ENCODE measurements at places on chromosomes 16 and 17.

GRCh38 chr16:79082970-79083369 lies 517.6 kb downstream of the MAF start:
- DNase-seq = no peak

DNA sequence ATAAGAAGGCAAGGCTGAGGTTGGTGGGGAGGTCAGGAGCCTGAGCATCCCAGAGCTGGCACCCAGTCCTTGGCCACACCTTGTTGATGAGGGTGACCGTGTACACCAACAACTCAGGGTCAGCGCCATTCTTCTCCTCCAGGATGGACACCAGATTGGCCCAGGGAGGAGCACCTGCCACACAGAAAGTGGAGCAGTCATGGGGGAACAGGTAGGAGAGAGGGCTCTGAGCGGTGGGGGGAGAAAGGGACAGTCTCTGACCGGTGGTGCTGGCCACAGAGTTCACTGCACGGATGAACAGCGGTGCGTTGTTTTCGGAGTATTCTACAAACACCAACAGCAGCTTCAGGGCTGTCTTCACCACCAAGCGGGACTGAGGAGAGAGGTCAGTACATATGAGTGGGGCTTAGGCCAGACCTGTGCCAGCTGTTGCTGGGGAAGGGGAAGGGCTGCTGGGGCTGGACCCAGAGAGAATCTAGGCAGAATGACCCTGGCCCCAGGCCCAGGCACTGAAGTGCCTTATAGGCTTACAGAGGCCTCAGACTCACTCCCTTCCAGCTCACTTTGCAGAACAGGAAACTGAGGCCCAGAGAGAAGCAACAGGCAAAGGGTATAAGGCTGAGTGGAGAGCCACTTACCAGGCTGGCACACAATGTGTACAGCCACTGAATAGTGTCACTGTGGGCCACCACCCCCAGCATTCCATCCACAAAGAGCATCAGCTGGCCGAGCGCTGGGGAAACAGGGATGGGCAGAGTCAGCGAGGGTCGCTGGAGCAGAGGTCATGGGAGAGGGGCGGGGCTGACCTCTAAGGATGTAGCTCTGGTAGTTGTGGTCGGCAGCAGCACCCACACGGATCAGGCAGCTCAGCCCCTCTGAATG lies 9.6 kb downstream of the FHOD1 start:
- DNase-seq = no peak

- no peak for DNase-seq
Observed at GRCh38 chr16:24755201-24755874, 25.9 kb downstream of the TNRC6A start.

DNA sequence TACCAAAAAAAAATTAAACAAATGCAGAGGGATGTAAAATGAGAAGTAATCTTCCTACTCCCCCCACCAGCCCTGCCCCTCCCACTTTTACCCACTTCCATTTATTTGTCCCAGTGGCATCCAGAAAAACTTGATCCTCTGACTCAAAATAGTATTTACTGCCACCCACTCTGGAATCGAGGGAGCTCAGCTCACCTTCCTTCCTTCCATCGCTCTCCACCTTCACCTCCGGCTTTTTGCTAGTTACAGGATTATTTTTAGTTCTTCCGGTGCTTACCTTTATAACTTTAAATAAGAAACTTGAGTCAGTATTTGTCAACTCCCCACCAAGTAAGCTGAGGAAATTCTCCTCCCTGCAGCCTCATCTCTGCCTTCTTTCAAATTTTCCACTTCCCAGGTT lies 94.9 kb downstream of the AMFR start:
- no peak for DNase-seq

DNA sequence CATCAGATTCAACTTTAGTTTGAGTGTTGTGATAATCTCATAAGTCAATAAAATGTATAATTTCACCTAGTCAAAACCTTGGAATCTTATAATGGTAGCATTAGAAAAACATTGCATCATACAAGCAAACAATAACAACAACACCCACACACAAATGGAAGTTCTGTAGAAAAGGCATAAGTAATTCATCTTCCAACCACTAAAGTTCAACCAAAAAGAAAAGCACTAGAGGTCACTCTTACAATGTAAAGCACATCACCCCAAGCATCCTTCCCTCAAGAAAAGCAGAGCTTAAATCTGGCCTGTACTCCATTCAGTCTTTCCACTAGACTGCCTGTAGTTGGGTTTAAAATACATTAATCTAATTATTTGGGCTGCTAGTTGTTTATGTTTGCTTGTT lies 1.8 kb downstream of the CNTNAP4 start:
- no peak for DNase-seq

DNA sequence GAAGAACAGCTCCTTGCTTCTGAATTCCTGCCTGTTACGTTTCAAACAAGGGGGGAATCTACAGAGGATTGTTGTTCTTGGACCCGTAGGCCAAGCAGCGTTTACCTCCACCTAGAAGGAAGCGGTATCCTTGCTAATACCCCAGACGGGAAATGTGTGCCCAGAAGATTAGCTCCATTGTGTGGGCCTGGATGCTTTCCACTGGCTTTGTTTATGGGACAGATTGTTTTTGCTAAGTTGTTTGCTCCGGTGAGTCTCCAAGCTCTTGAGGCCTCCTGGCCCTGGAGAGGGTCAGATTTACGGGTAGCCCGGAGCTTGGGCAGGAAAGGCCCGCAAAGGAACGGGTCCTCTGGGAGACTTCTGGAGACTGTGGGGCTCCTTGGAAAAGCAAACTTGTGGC lies 28.4 kb upstream of the MRTFB start:
- DNase-seq = no peak

DNA sequence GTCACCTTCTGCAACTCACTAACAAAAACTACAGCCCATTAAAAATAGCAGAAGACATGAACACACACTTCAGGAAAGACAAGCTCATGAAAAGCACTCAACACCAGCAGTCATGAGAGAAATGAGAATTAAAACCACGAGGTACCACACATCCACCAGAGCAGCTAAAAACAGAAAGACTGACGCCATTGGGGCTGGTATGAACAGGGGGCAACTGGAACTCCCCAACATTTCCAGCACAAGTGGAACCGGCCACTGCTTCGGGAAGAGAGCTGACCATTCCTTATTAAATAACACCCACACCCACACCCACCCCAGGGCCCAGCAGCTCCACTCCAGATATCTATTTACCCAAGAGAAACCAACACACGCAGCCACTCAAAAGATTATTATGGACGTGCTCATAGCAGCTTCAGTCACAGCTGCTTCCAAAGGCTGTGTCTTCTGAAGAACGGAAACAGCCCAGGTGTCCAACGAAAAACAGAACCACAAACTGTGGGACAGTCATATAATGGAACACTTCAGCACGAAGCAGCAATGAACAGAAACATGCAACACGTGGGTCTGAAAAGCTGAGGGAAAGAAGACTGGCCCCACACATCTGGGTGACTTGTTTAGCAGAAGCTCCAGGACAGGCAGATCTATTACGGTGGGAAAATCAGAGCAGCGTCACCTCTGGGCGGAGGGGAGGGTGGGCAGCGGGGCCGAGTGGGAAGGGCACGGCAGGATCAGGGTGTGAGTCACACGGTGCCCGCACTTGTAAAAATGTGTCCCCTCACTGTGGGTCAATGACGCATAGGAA lies 41.1 kb downstream of the KLHDC4 start:
- no peak for DNase-seq

- no peak for DNase-seq
Observed at GRCh38 chr16:23729503-23730424, 16.7 kb upstream of the ERN2 start.

DNA sequence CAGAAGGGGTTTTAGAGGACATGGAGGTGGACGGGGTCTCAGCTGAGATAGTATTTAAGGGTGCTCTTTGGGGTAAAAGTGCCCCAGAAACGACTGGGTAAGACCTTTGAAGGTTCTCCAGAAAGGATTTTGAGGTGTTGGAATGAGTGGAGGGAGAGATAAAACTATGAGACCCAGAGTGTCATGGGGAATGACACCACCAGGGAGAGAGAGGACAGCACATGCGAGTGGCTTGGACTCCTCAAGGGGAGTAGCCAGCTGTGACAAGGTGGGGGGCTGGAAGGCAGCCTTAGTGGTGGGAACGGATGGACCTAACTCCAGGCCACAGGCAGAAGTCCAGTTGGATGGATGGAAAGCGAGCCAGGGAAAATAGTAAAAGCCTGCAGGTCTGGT lies 19.2 kb upstream of the PITPNM3 start:
- no peak for DNase-seq

GRCh38 chr17:3723188-3723555 lies 531 bp upstream of the HASPIN start:
- DNase-seq = no peak

GRCh38 chr16:27572711-27573110 lies 22.8 kb downstream of the KATNIP start:
- DNase-seq = no peak

Measured in central memory CD4-positive, alpha-beta T cell (primary cell).